Activated CD4-positive, alpha-beta T cell treated with anti-CD3 and anti-CD28 coated beads, Interleukin-2, amount 10 ng/mL, durations not matched to agents 24 days and 14 days (primary cell): ENCODE measurements at places on chromosomes 5 and 9.

DNA sequence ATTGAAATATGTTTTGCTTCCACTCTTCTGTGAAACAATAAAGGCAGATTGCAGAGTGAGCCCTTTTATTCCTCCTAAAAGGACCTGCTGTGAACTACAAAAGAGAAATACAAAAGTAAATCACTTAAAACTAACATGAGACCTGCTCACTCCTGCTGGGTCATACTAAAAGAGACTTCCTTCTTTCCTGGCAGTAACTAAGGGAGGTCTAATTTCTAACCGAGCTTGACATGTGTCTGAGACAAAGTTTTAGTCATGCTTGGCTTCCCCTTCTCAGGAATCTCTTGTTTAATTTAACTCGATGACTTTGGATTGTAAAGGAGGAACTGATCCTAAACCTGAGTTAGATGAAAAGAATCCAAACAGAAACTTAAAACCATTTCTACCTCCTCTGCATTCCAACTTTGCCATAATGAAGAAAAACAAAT, 86.4 kb upstream of the CDH6 start:
- no peaks in the 10 kb centered on the region for H3K27me3 ChIP-seq
- no peak overlapping the region for H3K27ac ChIP-seq
- no peaks in the 10 kb centered on the region for H3K4me1 ChIP-seq
- no peaks in the 10 kb centered on the region for H3K36me3 ChIP-seq
- no peak overlapping the region for H3K4me3 ChIP-seq

GRCh38 chr5:64340293-64340692, 165.5 kb upstream of the RGS7BP start:
- H3K27me3 ChIP-seq = no peaks in the 10 kb centered on the region
- no peaks in the 10 kb centered on the region for H3K4me1 ChIP-seq
- H3K36me3 ChIP-seq = no peaks in the 10 kb centered on the region

- H3K27me3 ChIP-seq = no peaks in the 10 kb centered on the region
- peaks cover 1% of the 10 kb centered on the region for H3K36me3 ChIP-seq
- no peak overlapping the region for H3K27ac ChIP-seq
- no peak overlapping the region for H3K4me3 ChIP-seq
- H3K4me1 ChIP-seq = no peaks in the 10 kb centered on the region
- DNase-seq = no peak
Observed at GRCh38 chr5:108184940-108185339, 197.0 kb downstream of the FBXL17 start.

GRCh38 chr5:2871282-2871681, 119.8 kb upstream of the IRX2 start:
- DNase-seq = no peak
- H3K36me3 ChIP-seq = no peaks in the 10 kb centered on the region
- no peak overlapping the region for H3K27ac ChIP-seq
- H3K4me3 ChIP-seq = no peak overlapping the region
- no peaks in the 10 kb centered on the region for H3K4me1 ChIP-seq

DNA sequence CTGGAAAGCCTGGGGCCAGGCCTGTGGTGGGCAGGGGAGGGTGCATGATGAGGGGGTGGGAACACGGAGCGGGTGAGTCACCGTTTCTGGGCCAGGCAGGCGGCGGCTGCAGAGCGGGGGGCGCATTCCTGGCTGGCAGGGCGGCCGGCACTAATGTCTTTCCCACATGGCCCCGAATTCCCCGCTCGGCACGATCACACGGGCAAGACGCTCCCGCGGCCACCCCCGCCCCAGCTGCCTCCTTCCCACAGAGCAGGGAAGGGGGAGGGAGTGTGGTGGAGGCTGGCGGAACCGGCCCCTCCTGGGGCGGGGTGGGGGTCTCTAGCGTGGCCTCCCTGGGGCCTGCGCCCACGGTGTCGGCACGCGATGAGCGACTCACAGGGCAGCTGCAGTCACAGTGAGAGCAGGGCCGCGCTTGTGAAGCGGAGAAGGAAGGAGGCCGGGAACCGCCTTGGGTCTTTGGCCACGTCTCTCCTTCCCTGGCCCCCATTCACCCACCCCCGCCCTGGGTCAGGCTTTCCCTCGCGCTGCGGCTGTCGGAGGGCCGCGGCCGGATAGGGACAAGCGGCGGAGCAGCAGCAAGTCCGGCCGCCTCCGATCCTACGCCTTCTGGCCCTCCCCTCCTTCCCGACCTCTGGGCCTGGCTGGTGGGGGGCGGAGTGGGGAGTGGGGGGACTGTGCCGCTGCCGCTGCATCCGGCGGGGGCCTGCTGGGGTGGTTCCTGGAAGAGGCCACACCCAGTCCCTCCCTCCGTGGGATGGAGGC, 48.9 kb downstream of the CXXC5 start:
- H3K27ac ChIP-seq = no peak overlapping the region
- peak; percentile 73 for DNase-seq
- peaks cover 8% of the 10 kb centered on the region for H3K4me1 ChIP-seq
- no peaks in the 10 kb centered on the region for H3K36me3 ChIP-seq
- peaks cover 35% of the 10 kb centered on the region for H3K27me3 ChIP-seq
- H3K4me3 ChIP-seq = peak overlapping the region; percentile 56

DNA sequence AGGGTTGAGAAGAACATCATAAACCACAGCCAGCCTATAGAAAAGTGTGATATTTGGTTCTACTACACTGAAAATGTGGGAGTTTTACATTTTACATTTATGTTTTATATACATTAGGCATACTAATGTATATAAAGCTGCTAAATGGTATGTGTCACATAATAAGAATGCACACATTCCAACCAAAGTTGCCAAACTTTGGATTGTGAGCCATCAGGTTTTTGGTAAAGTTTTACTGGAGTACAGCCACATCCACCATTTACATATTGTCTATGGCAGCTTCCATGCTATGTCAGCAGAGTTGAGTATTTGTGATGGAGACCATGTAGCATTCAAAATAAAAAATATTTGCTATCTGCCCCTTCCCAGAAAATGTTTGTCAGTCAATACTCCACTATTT, 23.1 kb upstream of the TARS1 start:
- H3K4me1 ChIP-seq = no peaks in the 10 kb centered on the region
- H3K27ac ChIP-seq = no peak overlapping the region
- DNase-seq = no peak
- H3K27me3 ChIP-seq = peaks cover 12% of the 10 kb centered on the region

GRCh38 chr5:176560364-176560763, 11.2 kb downstream of the CDHR2 start:
- H3K4me1 ChIP-seq = peaks cover 26% of the 10 kb centered on the region
- no peak for DNase-seq
- H3K27me3 ChIP-seq = peaks cover 3% of the 10 kb centered on the region
- no peak overlapping the region for H3K4me3 ChIP-seq
- no peak overlapping the region for H3K27ac ChIP-seq

DNA sequence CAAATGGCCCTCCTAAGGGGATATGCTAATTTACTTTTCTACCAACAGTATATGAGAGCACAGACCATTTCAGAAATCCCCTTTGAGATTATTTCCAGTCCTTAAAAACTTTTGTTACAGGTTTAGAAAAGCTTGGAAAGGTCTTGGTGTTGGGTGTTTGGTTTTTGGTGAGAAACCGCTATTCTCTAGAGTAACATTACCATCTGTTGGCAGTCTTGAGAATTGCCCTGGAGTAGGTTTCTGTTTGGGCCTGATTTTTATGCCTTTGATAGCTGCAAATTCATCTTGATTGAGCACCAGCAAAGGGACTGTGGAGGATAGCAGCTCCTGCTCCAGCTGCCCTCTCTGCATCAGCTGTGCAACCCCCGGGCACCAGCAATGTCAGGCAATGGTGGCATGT, 8.0 kb downstream of the NUDT2 start:
- DNase-seq = no peak
- no peak overlapping the region for H3K4me3 ChIP-seq
- H3K4me1 ChIP-seq = peaks cover 22% of the 10 kb centered on the region

GRCh38 chr5:107512029-107512428, 158.7 kb downstream of the EFNA5 start:
- no peaks in the 10 kb centered on the region for H3K4me1 ChIP-seq
- no peaks in the 10 kb centered on the region for H3K36me3 ChIP-seq
- DNase-seq = no peak

GRCh38 chr5:142720641-142721271, 34.9 kb upstream of the FGF1 start:
- H3K4me1 ChIP-seq = no peaks in the 10 kb centered on the region
- H3K4me3 ChIP-seq = no peak overlapping the region
- peaks cover 18% of the 10 kb centered on the region for H3K27me3 ChIP-seq
- no peaks in the 10 kb centered on the region for H3K36me3 ChIP-seq
- H3K27ac ChIP-seq = no peak overlapping the region

GRCh38 chr9:34343090-34343489, 13.7 kb downstream of the NUDT2 start:
- H3K27me3 ChIP-seq = no peaks in the 10 kb centered on the region
- no peaks in the 10 kb centered on the region for H3K4me1 ChIP-seq
- DNase-seq = no peak
- H3K36me3 ChIP-seq = peaks cover 37% of the 10 kb centered on the region
- H3K27ac ChIP-seq = no peak overlapping the region

- no peaks in the 10 kb centered on the region for H3K4me1 ChIP-seq
- no peak for DNase-seq
- no peak overlapping the region for H3K4me3 ChIP-seq
- no peaks in the 10 kb centered on the region for H3K36me3 ChIP-seq
- no peak overlapping the region for H3K27ac ChIP-seq
Observed at GRCh38 chr9:122133263-122133983, 26.2 kb downstream of the NDUFA8 start.
